IPS DF 19.7 (cell line): ENCODE measurements at places on chromosomes 5 and 9.

- DNase-seq, result no peak
These were observed 7.6 kb upstream of the TRMT10B start for GRCh38 chr9:37745970-37746369.

DNA sequence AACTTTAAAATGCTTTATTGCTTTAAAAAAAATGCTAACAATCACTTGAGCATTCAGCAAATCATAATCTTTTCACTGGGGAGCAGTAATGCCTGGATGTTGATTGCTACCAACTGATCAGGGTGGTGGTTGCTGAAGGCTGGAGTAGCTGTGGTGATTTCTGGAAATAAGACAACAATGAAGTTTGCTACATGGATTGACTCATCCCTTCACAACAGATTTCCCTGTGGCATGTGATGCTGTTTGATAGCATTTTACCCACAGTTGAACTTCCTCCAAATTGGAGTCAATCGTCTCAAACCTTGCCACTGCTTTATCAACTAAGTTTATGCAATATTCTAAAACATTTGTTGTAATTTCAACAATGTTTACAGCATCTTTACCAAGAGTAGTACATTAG lies 83.3 kb downstream of the MLLT3 start:
- DNase-seq, result no peak

DNA sequence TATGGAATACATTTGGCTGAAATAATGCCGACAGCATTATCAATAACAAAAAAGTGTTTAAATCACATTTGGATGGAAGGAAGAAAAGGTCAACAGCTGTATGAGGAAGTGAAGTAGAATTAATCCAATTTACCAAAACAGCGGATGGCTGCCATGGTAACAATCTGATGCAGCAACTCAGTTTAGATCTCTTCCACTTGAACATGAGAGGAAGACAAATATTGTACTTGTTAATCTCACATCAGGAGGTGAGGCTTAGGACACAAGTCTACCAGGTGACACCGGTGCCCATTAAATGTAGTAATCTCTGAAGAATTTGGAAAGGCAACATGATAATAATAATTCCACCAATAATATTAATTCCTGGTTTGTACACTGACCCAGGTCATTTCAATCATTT lies 2.4 kb downstream of the RASEF start:
- DNase-seq, result no peak

DNA sequence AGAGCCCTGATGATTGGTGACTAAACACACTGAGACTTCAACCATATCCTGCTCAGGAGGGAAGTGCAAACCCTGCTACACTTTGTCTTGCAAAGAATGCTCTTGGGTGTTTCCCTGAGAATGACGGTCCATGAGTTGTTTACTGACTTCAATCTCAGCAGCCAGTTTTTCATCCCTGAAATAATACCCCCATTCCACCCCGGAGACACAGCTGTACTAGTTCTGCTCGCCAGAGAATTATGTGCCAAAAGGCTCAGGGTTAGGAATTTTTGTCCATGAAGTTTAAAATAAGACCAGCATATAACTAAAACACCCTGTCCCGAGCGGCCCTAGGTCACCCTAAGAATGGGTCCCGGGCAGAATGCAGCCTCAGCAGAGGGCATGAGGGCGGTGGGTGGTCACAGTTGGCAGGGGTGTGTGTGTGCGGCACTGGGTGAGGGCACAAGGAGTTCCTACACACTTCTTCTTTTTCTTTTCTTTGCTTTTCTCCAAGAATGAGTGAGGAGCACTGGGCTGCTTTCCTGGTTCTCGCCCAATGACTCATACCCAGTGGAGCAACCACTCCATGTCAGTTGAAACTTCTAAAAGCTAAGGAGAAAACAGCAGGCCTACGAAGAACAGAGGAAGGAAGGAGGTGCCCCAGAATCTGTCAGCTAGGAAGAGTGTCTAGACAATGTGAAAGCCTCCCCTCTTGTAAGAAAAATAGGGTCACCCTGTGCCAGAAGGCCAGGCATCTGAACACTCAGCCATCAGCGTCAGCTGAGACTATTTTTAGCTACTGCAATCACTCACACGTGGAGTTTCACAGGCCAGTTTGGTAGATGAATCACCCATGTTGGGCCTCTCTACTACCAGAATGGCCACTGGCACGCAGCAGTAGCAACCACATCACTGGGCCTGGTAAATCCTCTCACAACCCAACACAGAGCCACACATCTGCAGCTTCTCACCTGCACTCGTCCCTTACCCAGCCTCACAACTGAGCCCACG lies 105.9 kb downstream of the DPYSL3 start:
- no peak for DNase-seq

GRCh38 chr5:88925692-88926490 lies 42.9 kb upstream of the MEF2C start:
- DNase-seq, result no peak

- DNase-seq, result no peak
These were observed 22.9 kb upstream of the HMGCS1 start for GRCh38 chr5:43336159-43336558.

DNA sequence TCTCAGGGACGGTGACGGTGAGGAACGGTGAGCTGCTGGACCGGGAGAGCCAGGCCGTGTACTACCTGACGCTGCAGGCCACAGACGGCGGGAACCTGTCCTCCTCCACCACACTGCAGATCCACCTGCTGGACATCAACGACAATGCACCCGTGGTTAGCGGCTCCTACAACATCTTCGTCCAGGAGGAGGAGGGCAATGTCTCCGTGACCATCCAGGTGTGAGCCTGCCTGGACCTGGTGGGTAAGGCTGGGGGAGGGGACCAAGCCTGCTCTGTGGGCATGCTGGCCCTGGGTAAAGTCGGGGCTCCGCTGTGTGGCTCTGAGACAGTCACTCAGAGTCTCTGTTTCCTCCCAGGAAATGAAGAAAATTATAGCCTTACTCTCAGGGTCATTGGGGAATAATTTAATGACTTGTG lies 29.3 kb downstream of the CDHR2 start:
- peak; percentile 85 for DNase-seq

DNA sequence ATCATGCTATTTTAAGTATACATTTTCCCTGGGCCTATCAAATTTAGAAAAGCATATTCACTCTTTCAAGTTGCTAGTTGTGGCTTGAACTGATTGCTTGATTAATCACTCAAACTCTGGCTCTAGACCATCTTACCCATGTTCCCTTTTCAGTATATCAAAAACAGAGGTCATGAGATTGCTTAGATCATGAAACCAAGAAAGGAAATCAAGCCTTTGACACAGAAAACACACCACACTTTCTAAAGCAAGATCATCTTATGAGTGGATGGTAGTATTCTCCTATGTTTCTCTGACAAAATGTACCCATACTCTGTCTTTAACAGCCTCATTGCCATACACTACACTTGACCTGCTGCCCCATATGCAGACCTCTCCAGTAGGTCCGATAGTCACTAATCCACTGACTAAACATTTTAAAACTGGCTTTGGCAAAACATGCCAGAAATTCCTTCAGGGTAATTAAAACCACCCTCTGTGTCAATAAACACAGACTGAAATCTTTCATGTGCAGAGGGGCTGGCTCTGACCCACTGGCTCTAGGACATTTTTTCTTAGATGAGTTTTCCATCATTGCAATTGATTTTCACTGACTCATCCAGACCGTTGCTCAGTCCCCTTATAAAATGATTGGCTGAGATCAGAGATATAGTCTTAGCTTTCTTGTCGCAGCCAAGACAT lies 18.2 kb downstream of the PPP2R2B start:
- no peak for DNase-seq

DNA sequence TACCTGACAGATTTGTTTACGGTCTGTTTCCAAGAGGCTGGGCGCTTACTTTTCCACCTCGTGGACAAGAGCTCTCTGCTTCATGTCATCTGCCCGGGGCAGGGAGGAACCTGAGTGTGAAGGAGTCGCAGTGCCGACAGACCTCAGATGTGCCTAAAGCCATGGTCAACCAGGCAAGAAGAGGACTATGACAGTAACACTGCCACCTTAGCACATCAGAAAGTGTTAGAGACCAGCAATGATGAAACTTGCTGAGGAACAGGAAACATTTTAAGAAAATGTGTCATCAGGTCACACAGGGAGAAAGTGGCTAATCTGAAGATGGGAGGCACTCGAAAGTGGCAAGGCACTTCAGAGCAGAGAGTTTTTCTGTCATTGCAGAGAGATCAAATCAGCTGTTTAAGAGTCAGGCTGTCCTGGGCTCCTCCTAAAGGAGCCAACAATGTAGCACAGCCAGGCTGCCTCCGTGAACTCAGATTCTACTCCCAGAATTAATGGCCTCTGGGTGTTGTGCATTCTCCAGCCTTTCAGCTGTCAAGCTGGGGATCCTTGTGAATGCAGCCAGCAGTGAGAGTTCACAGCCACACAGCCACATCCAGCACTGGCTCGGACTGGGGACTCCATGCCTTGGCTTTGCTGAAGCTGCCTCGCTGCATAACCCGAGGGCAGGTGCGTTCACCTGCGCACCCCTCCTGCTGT lies 94.6 kb downstream of the RAPGEF1 start:
- DNase-seq, result no peak

GRCh38 chr9:116075191-116075590 lies 78.4 kb upstream of the PAPPA start:
- DNase-seq, result no peak

GRCh38 chr9:136270173-136270705 lies 24.6 kb upstream of the QSOX2 start:
- DNase-seq, result no peak

- no peak for DNase-seq
These were observed 14.3 kb downstream of the CEL start for GRCh38 chr9:133075925-133076630.

DNA sequence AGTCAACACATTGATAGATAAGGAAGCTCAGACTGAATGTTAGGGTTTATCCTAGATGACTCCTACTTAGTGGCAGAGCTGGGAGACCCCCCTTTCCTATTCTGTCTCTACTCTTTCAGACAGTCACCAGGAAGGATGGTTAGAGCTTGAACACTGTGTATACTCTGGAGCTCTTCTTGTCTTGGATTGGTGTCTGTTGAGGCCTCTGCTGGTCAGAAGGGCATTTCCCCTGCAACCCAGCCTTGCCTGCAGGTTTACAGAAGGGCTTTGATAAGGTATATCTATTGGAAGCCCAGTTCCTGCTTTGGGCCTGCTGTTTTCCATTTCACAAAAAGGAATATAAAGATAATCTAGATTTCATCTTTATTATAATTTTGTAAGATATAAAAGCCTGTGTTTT lies 71.8 kb downstream of the KDM4C start:
- DNase-seq, result no peak

GRCh38 chr9:37126214-37126788 lies 5.9 kb downstream of the ZCCHC7 start:
- no peak for DNase-seq

- DNase-seq, result no peak
These were observed 38.3 kb downstream of the RETREG1 start for GRCh38 chr5:16578474-16578883.

- no peak for DNase-seq
These were observed 94.0 kb downstream of the EDIL3 start for GRCh38 chr5:84290673-84291072.

DNA sequence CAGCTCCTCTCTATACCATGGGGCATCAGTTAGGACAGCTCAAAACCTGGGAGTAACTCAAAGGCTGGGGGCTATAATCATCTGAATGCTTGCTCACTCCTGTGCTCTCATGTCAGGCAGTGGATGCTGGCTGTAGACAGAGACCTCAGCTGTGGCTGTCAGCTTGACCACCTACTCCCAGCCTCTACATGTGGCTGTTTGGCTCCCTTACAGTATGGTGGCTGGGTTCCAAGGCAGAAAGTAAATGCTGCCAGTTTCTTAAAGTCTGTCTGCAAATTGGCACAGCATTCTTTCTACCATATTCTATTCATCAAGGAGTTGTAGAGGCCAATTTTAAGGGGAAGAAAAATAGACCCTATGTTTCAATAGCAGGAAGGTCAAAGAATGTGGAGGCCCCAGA lies 66.9 kb downstream of the TMC1 start:
- DNase-seq, result no peak

- no peak for DNase-seq
These were observed 189.5 kb downstream of the ACTL7B start for GRCh38 chr9:108666240-108666784.

DNA sequence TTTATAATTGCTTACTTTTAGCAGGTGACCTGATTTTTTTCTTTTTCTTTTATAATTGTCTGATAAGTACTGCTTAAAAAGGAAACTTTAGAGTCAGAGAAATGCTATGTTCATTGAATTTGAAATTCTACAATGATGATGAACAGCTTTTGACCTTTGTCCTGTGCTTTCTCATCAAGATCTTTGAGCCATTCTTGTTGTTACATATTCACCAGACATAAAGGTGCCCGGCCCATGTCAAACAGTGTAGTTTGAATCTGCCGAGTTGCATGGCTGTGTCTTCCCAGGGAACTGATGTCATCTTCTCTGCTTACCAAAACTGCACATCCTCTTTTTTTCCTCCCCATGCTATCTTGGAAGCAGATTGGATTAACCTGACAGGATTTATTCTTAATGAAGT lies 163.6 kb downstream of the LRRC70 start:
- DNase-seq, result no peak

GRCh38 chr9:127567035-127567729 lies 44.9 kb upstream of the STXBP1 start:
- DNase-seq, result no peak

- DNase-seq, result no peak
These were observed 235.6 kb upstream of the TUSC1 start for GRCh38 chr9:25913806-25914205.

- DNase-seq, result no peak
These were observed 1534.7 kb downstream of the EFNA5 start for GRCh38 chr5:106136061-106136460.

DNA sequence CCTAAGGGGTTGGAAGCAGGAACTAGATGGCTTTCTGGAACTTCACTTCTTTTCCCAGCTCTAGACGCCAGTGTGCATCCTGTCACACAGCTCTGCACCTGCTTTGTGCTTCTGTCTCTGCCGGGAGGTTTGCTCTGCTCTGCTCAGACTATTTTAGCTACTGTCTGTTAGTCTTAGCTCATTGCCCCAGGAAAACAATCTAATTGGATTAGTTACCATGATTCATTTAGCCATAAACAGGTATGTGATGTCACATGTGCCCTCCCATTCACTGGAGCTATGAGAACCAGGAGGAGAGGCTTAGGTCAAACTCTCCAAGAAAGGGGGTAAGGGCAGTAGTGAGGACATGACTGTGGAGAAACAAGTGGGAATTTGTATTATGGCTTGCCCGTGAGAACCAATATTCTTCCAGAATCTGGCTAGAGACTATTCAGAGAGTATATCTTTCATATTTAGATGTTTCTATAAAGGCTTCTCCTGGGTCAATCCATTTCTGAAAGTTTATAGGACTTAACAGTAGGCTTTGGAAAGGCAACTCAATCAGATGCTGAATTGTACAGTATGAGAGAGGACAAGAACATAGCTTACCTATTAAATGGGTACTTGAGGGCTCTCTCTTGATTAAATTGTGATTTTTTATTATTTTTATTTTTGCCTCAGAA lies 22.4 kb upstream of the NREP start:
- no peak for DNase-seq

GRCh38 chr9:37812773-37813379 lies 12.3 kb downstream of the DCAF10 start:
- no peak for DNase-seq
